ENCODE measurements at places on chromosomes 2 and 18.

DNA sequence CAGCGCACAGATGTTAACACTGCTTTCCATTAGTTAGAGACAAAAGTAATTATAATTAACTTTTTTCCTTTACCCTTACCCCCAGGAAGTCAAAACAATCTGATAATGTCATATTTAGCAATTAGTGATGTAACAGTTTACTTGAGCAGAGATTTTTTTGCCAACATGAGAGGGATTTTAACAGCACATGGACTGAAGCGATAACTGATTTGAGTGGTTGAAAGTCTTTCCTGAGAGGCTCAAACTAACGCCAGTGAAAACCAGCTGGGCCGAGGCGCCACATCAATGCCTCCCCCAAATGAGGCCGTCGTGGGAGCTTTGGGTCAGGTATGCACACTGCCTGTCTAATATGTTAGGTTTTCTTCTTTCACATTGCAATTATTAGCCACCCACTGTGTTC, 469.9 kb upstream of the SMIM21 start:
- no peak for DNase-seq

DNA sequence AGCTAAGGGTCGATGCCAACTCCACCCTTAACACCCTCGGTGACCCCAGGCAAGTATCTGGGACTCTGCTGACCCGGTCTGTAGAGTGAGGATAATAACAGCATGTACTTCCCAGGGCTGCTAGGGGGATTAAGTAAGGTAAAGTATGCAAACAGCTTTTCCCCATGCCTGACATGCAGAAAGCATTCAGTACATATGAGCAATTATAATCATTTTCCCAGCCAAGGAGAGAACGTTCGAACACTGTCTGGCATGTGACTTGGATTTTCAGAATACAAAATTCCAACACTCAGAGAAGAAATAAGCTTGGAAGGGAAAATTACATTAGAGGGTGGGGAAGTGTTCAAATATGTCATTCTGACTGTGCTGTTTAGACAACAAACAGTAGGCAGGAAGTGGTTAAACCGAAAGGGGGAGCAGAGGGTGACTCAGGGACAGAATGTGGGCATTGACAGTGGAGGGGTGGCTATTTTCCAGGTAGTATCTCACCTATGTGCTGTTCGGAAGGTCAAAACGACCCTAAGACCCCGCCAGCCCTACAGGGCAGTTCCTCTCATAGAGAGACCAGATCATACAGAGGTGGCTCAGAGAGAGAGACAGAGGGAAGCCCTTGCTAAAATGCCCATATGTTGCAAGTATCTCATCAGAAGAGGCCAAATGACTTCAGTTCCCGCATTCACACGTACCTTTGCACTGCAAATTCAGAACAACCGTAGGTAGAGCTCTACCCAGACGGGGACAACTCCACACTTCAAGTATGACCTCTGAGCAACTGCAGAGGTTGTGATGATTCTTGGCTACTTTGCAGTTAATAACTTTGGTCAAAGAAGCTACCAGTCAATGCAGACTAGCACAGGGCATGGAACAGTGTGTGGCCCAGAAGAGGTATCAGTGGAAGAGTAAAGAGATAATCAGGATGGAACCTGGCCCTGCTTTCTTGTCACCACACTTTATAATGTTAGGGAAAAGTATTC, 14.8 kb downstream of the ASPRV1 start:
- DNase-seq, result peak; percentile 16

- no peak for DNase-seq
These were observed 254.3 kb downstream of the SOX11 start for GRCh38 chr2:5946225-5947115.

- DNase-seq, result no peak
These were observed 7.5 kb downstream of the RIOK3 start for GRCh38 chr18:23460285-23461273.

- DNase-seq, result peak; percentile 38
These were observed 874 bp downstream of the CLIP4 start for GRCh38 chr2:29115797-29116781.

DNA sequence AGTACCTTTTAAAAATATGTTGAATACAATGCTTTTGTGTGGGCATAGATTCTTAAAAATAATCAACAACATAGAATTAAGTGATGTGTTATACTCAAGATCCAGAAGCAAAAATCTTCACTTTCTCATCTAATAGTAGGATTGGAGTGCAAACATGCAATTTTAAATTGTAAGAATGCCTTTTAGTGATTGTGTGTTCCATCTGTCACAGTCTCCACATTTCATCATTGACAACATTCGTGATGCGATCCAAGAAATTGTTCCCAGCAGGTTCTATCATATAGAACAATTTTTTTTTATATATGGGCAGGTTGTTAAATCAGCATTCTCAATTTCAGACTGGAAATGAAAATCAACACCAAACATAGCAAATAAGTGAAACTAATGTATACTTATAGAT, 1671.8 kb upstream of the SLC39A10 start:
- no peak for DNase-seq

DNA sequence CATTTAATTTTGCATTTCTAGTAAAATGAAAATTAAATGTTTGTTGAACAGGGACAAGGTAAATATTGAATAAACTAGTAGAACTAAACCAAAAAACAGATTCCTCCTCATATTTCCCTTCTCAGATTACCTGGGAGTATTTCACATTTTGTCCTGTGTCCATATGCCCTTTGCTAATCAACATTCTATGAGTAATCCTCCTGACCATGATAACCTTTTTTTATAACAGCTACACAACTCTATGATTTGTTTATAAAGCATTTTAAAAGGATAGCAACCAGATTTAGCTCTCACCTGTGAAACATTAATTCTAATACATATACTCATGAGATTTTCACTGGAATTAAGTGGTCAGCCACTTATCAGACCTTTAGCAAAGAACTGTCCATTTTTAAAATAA, 7.1 kb upstream of the DSG2 start:
- no peak for DNase-seq

DNA sequence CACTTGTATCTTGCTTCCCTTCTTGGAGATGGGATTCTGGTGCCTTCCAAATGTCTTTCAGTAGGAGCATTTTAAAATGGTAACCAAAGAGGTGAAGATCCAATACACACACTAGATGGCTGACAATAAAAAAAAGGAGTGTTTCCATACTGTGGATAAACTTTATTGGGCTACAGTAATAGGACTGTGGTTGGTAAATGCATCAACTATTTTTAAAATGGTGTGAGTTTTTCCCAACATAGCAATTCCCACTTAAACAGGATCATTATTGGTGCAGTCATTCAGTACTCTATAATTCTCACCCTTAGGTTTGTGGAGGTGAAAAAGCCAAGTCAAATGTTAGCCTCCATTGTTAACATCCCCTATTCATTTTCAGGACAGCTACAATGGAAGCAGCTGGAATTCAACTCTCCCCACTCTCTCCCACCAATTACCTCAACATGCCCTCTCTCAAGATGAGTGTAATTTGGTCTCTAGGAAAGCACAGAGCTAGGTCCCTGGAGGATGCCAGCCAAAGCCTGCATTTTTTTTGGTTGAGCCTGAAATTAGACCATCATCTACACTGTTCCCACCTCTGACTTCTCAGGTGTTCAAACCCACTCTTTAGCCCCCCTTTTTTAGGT, 273.3 kb downstream of the TCF4 start:
- DNase-seq, result no peak

- no peak for DNase-seq
These were observed 60.4 kb downstream of the MAP3K20 start for GRCh38 chr2:173136067-173136466.

GRCh38 chr2:172698041-172698863, 37.4 kb upstream of the RAPGEF4 start:
- DNase-seq, result no peak

GRCh38 chr2:5188636-5189035, 503.5 kb upstream of the SOX11 start:
- no peak for DNase-seq

- no peak for DNase-seq
These were observed 314.5 kb upstream of the MMADHC start for GRCh38 chr2:149902081-149902480.

GRCh38 chr2:204827701-204828590, 282.7 kb downstream of the PARD3B start:
- no peak for DNase-seq

- no peak for DNase-seq
These were observed 599.9 kb downstream of the TMEM182 start for GRCh38 chr2:103361712-103362111.

DNA sequence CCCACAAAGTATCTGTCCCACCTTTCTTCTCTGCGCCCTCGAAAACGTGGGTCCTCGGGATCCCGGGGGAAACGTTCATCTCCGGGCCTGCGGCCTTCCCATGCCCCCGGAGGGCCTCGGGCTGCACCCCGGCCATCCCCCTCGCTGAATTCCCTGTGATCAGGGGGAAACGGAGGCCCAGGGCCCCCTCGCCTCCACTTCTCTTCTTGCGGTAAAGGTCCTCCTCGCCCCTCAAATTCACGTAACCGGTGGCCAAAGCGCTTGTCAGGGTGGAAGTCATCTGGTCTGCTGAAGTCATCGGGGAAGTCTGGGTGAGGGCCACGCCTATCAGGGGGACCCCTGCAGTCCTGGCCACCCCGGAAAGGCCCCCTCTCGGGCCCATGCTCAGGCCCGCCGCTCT, 12.3 kb downstream of the SFT2D3 start:
- DNase-seq, result no peak

DNA sequence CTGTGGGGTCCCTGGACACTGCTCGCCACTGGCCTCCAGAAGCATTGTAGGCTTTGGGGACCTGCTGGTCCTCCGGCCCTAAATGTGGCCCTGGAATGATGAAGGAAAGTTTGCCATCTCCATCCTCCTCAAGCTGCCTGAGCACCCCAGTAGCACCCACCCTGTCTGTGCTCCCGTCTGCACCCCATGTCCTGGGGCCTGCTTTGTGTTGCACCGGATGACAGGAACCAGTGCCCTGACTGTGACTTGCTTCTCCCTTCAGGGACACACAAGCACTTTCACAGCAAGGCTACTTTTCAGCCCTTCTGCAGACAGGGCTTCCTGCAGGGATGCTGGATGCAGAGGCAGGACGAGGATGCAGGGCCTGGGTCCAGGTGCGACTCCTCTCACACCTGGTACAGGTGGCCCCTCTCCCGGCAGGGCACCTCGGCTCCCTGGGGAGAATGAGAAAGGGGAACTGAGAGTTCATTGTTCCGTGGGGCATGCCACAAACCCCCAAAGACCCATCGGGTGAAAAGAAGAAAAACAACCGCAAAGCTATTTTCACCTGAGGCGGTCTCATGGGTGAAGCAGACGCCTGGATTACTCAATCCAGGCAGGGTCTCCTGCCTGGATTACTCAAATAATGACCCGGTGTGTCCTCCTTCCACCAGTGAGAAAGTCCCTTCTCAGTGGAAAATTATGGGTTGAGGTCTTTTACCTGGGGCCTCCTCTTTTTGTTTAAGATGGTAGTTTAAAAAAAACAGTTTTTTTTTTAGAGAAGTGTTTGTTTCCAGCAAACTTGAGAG, 74.9 kb downstream of the LONRF2 start:
- DNase-seq, result no peak

DNA sequence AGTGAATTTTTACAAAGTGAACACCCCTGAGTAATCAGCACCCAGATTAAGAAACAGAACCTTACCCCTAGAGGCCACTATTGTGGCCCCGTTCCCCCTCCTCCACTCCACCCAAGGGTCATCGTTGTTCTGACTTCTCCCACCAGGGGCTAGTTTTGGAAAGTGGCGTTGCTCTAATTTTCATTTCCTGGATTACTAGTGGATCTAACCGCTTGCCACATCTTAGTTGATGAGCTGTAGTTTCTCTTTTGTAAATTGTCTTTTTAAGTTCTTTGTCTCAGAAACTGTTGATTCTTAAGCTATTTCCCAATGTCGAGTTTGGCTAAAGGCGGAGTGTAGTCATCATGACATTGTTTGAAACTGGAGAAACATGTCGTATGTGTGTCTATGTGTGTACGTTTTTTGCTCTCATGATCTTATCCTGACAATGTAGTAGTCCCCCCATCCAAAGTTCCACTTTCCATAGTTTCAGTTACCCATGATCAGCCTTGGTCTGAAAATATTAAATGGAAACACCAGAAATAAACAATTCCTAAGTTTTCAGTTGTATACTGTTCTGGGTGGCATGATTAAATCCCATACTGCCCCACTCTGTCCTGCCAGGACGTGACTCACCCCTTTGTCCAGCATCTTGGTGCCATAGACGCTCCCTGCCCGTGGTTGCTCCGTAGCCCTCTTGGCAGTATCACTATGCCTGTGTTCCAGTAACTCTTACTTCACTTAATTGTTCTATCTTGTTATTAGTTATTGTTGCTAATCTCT, 71.0 kb upstream of the SP3 start:
- DNase-seq, result no peak

DNA sequence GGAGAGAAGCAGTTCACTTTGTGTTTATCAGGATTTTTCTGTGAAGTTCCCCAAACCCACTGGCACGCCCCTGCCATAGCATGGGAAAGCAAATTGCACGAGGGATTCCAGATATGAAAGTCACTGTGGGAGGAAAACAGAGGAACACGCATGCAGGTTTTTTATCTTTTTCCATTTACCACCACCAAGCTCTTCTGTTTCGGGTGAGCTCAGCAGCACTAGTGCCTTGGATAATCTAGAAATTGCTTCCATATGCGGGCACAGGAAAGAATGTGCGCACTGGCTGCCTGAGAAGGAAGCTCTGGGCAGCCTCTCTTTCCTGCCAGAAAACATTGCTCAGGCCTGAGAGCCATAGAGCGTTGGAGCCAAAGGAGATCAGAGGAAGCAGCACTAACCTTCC, 65.9 kb upstream of the WIPF1 start:
- no peak for DNase-seq

DNA sequence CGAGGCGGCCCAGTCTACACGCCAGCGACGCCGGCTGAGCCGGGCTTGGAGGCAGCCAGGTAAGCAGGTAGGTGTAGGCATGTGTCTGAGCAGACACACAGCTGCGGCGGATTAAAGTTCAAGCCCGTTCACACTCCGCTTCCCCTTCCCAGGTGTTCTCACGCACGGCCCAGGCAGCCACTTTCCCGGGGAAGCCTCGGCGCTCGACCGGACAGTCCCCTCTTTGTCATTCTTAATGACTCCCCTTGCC, 367 bp downstream of the TGFA start:
- DNase-seq, result no peak

GRCh38 chr18:830315-830901, 18.4 kb upstream of the YES1 start:
- DNase-seq, result no peak

- DNase-seq, result no peak
These were observed 61.3 kb upstream of the TXNDC2 start for GRCh38 chr18:9824474-9824832.

DNA sequence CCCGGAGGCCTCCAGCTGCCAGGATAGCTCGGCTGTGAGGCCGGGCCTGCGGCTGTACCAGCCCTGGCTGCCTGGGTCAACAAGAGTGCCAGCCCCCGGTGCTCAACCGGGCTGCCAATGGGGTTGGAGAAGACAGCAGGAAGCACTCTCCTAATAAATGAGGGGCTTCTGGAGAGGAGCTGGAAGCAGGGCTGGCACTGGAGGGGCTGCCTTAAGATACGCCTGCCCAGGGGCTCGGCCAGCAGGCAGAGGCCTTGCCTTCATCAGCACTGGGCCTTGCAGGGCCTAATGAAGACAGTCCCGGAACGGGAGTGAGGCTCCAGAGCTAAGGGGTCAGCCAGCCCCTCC, 73.6 kb downstream of the TEX51 start:
- DNase-seq, result no peak

- DNase-seq, result no peak
These were observed 227.3 kb upstream of the TANK start for GRCh38 chr2:160932960-160933359.
